SW480 (cell line): ENCODE measurements at places on chromosomes 16 and 17.

DNA sequence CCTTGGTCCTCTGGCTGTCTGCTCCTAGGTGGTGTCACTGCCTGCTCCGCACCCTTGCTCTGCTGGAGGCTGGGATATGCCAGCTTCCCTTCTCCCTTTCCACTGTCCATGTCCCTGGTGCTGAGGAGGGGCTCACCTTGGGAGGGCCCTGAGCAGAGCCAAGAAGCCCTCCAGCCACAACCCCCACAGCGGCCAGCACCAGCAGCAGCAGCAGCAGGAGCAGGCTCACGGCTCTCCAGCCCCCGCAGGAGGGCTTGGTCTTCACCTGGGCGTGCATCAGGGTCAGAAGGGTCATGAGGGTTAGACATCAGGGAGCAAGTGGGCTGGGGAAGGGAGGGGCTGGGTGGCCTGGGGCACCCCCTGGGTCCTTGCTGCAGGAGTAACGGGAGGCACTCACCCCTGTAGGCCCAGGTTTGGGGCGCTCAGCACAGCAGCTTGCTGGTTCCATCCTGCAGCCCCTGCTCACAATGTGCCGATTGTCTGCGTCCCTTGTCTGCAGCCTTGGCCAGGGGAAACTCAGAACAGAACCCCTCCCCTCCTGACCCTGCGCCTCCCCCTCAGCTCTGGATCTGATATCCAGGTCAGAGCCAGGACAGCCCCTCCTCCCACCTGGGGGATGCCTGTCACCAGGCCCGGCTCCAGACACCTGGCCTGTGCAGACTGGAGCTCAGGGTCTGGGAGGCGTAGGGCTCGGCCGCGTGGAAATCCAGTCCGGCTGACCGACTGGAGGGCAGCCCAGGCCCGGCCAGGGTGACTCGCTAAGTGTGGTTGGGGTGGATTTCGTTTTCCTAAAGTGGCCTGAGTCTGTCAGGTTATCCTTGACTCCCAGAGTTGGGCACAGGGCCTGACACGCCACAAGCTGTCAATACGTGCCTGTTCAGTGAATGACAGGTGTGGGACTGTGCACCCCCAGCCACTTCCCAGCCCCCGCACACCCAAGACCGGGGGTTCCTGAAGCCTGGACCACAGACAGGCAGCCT lies at the start of gene BRICD5:
TSS of gene BRICD5 (minus strand) at position 478 of the 980 bp plus-strand sequence. CDS start at position 448, 30 bp downstream.
- no peak for DNase-seq

GRCh38 chr16:61792194-61792909 lies 243.9 kb downstream of the CDH8 start:
- DNase-seq = no peak

DNA sequence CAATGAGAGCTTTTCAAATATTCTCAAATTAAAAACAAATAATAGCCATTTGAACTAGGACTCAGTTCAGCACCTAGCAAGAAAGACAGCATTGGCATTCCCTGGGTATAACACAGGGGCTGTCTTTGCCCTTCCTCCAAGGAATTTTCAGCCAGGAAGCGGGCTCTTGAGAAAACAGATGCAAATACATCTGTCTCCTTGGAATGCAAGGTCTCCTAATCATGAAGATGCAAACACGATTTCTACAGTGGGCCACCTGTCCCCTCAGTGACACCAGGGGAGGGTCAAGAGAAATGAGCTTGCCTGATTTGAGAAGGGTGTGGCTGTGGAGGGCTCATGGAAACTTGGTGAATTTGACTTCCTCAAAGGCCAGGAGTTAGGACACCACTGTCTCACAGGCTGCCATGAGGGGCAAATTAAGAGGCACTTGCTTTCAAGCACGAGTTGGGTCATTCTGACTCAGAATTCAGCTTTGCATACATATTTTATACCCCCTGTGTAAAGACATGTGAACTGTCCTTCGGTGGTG lies 24.5 kb upstream of the SUPT4H1 start:
- DNase-seq = no peak

DNA sequence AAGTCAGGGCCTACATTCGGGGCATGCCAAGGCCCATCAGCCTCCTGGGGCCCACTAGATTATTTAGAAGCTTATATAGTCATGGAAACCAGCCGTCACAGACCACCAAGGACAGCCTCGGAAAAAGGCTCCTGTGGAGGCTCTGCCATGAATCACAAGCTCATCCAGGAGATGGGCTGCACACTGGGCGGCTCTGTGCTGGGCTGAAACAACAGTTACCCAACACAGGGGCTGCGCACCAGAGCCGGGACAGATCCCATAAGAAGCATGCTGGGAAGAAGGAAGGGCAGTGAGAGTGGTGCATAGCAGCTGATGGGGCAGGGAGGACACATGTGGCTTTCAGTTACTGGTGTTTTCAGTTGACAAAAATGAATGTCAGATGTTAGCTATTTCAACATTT lies 67.7 kb upstream of the GSG1L start:
- DNase-seq = no peak

GRCh38 chr16:27826081-27826892 lies 237.2 kb downstream of the GSG1L start:
- no peak for DNase-seq

DNA sequence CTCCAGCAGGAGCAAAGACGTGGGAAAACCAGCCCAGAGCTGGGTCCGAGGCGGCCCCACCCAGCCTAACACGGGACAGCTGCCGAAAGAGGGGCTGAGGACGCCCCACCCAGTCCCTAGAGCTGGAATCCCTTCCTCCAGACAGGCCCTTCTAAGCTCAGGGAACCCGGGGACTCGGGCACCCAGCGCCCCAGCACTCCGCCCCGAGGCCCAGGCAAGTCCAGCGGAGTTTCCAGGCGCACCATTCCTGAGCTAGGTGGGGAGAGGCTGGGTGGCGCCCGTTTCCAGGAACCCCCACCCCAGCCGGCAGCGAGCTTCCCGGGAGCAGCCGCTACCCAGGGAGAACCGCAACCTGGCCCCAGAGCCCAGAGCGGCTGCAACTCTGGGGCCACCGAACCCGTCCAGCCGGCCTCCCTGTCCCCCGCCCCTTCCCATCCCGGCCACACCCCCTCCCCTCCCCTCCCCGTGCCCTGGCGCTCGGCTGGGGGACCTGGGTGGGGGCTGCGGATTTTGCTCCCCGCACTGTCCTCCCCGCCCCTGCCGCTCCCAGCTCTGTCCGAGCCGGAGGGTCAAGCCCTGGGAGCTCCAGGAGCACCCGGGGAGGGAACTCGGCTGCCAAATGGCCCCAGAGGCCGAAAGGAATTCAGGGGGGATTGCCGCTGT lies 536 bp downstream of the TMC6 start:
- DNase-seq = peak; percentile 38
